ENCODE measurements at places on chromosomes 3 and 15.

- no peak for DNase-seq
Measured at GRCh38 chr15:82849556-82850512, 40.4 kb downstream of the WHAMM start.

GRCh38 chr3:112092496-112093179, 6.4 kb downstream of the C3orf52 start:
- DNase-seq: no peak

DNA sequence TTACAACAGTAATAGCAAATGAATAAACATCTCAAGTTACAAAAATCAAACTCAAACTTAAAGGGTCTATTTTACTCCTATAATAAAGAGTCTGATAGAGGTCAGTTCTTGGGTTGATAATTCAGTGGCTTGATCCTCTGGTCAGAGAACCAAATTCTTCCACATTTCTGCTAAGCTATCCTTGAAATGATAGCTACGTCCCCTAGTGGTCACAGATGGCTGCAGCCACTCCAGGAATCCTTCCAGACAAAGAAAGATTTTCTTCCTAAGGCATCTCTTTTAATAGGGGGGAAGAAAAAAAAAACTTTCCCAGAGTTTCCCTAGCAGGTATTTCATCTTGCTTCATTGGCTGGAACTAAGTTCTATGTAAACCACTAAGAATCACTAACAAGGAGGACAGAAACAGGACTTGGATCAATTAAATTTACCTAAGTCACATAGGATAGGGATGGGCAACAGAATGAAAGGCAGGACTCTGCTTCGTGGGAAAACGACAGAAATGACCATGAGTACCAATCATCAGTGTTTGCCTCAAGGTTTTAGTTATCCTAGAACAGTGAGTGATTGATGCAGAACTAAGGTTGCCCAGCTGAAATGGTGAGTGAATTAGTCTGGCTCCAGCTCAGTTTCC, 160.7 kb downstream of the STAC start:
- no peak for DNase-seq

DNA sequence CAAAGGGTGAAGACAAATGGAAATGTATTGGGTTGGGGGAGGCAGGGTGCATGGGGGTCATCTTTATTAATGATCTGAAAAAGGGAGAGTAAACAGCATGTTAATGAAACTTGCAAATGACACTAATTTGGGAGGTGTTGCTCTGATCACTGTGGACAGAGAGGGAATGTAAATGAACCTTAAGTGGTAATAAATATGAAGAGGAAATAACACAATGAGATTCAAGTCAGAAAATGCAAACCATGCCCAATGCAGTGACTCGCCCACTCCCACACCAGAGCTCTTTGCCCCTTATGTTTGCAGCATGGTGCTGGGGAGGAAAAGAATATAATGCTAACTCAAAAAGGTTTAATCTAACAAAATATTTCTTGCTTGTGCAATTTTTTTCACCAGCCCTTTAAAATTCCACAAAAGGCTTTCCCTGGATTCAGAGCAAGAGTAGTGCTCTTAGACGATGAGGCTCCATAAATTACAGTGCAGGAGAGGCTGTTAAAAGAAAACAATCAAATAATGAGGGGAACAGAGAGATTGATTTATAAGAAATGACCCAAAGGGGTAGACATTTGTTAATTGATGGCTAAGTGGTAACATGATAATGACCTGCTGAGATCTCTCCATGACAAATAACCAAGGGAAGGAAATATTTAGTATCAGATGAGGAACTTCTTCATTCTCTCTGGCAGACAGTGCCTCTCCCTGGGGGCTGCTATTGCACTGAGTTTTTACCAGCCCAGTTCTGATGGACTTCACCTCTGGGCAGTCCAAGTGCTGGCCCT, 210.0 kb upstream of the PPP2R3A start:
- DNase-seq: no peak

DNA sequence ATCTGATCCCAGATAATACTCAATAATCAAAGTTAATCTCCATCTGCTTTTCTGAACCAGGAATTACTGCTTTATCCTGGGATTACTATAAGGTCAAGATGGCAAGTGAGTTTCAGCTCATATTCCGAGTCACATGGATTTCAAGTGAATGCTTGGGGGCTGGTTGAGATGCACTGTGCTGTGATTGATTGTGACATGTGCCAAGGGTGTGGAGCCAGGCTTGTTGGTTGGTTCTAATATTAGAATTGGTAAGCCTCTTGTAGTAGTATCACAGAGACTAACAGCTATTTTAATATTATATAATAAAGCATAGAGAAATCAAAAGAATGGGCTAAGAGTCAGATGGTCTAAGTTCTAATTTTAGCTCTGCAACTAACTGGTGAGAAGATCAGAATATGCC, 74.2 kb upstream of the ICE2 start:
- no peak for DNase-seq

- DNase-seq: no peak
Measured at GRCh38 chr15:33584797-33585196, 274.0 kb downstream of the RYR3 start.

DNA sequence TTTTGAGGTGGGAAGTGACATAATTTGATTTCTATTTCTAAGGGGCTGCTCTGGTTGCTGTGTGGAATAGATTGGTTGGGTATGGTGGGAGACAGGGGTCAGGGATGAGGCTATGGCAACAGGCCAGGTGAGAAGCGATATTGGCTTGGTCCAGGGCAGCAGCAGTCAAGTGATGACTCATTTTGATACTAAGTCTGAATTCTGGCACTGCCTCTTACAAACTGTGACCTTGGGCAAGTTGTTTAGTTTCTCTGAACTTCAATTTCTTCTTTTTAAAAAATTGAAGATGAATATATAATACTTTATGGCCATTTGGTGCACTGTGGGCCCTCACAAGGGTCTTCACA, 40.4 kb upstream of the CLSTN2 start:
- DNase-seq: no peak
